ENCODE measurements at places on chromosomes 12 and 14.
A peak's percentile ranks its signal among the peaks of the same experiment; 100 is the strongest.

DNA sequence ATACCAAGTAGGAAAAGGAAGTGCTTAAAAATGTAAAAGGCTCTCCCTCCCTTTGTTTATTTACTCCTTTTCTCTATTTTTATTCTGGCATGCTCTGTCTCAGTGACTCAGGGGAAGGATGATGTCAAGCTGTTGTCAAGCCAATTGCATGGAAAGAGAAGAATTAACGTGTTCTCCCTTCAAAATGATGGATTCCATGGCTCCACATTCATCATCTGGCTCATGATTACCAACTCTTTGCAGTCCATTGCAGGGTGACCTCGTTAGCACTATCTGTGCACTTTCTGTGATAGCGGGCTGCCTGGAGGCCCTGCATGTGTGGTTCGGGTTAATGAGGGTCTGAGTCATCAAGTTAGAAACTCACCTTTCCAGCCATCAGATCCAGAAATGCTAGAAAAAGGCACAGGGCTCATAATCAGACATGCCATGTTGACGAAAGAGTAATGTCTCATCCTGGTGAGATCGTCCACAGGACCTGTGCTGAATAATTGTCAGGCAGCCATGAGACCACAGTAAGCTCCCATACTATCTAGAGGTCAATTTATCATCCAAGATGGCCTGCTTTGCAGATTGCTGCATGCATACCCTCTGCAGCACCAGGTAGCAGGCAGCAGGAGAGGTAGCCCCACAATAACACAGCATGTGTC, 79.2 kb upstream of the BTG1 start:
- H3K4me3 ChIP-seq = no peak overlapping the region
- H3K27me3 ChIP-seq = no peaks in the 10 kb centered on the region
- DNase-seq = peak; percentile 31

- H3K36me3 ChIP-seq = no peaks in the 10 kb centered on the region
- H3K27me3 ChIP-seq = no peaks in the 10 kb centered on the region
- DNase-seq = no peak
- H3K4me3 ChIP-seq = no peak overlapping the region
- no peak overlapping the region for H3K27ac ChIP-seq
- no peaks in the 10 kb centered on the region for H3K4me1 ChIP-seq
These were observed 231.0 kb upstream of the ATP2B1 start for GRCh38 chr12:89939522-89940215.

- peak; percentile 37 for DNase-seq
- peaks cover 18% of the 10 kb centered on the region for H3K4me1 ChIP-seq
- H3K4me3 ChIP-seq = peak overlapping the region; percentile 50
- H3K27me3 ChIP-seq = no peaks in the 10 kb centered on the region
- peak overlapping the region; percentile 97 for H3K27ac ChIP-seq
- H3K36me3 ChIP-seq = no peaks in the 10 kb centered on the region
These were observed 733 bp upstream of the PPFIBP1 start for GRCh38 chr12:27523305-27523641.

- no peaks in the 10 kb centered on the region for H3K36me3 ChIP-seq
- no peak overlapping the region for H3K27ac ChIP-seq
- H3K4me3 ChIP-seq = no peak overlapping the region
- no peaks in the 10 kb centered on the region for H3K4me1 ChIP-seq
- H3K27me3 ChIP-seq = no peaks in the 10 kb centered on the region
These were observed 1703.1 kb upstream of the FLRT2 start for GRCh38 chr14:83826838-83827237.

DNA sequence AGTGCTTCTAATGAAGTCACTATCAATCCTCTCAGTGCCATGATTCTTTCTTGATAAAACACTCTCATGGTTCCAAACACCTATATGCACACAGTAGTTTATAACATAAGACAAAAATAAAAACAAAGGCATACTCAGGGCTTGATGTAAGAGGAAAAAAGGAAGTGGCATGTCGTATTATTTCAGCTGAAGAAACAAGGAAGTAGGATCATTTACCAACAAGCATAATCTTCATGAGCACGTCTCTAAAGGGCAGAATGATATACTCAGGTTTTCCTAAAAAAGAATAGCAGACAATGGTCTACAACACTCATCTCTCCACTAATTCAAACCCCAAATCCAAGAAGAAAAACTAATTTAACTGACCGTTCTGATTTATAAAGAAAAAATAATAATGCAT, 33.9 kb downstream of the NUMB start:
- no peaks in the 10 kb centered on the region for H3K36me3 ChIP-seq
- H3K27ac ChIP-seq = no peak overlapping the region
- no peak overlapping the region for H3K4me3 ChIP-seq
- no peak for DNase-seq

All from mesendoderm (in vitro differentiated cells).